ENCODE measurements at places on chromosomes 3 and 15. TPM values are rescaled to one million over a fixed set of nuclear protein-coding genes. Genes with fewer than 3 reads are reported as not detected.
A peak's percentile ranks its signal among the peaks of the same experiment; 100 is the strongest.

- no peak for DNase-seq
- H3K4me1 ChIP-seq, result peaks cover 24% of the 10 kb centered on the region
- no peak overlapping the region for H3K27ac ChIP-seq
- no peaks in the 10 kb centered on the region for H3K36me3 ChIP-seq
- no peak overlapping the region for H3K4me3 ChIP-seq
Observed at GRCh38 chr3:6095006-6095405, 765.9 kb upstream of the GRM7 start.

DNA sequence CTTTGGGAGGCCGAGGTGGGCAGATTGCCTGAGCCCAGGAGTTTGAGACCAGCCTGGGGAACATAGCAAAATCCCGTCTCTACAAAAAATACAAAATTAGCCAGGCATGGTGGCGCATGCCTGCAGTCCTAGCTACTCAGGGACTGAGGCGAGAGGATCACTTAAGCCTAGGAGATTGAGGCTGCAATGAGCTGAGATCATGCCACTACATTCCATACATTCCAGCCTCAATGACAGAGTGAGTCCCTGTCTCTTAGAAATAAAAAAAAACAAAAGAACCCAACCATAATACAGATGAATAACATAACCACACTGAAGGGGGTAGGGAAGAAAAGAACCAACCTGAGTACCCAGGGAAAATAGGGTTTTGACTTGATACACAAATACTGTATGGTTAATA is 19.7 kb upstream of the CGNL1 start:
- peaks cover 11% of the 10 kb centered on the region for H3K4me1 ChIP-seq
- peak overlapping the region; percentile 60 for H3K27ac ChIP-seq
- no peak overlapping the region for H3K4me3 ChIP-seq
- no peaks in the 10 kb centered on the region for H3K27me3 ChIP-seq

AMIGO3 gene
- total RNA-seq, result not detected

- H3K36me3 ChIP-seq, result no peaks in the 10 kb centered on the region
- no peak for DNase-seq
- H3K27me3 ChIP-seq, result no peaks in the 10 kb centered on the region
- H3K4me1 ChIP-seq, result peaks cover 45% of the 10 kb centered on the region
- H3K27ac ChIP-seq, result no peak overlapping the region
Observed at GRCh38 chr3:70856414-70857162, 544.1 kb upstream of the MDFIC2 start.

HHLA2 gene
- total RNA-seq, result not detected

GOLGA6L4 gene
- total RNA-seq, result 10.9 TPM

DPPA2 gene
- total RNA-seq, result 1.4 TPM

Data from mesothelial cell of epicardium (in vitro differentiated cells).